ENCODE measurements at places on chromosomes 7 and 10.

GRCh38 chr7:143490717-143491306, 13.1 kb downstream of the TAS2R41 start:
- DNase-seq, result no peak

DNA sequence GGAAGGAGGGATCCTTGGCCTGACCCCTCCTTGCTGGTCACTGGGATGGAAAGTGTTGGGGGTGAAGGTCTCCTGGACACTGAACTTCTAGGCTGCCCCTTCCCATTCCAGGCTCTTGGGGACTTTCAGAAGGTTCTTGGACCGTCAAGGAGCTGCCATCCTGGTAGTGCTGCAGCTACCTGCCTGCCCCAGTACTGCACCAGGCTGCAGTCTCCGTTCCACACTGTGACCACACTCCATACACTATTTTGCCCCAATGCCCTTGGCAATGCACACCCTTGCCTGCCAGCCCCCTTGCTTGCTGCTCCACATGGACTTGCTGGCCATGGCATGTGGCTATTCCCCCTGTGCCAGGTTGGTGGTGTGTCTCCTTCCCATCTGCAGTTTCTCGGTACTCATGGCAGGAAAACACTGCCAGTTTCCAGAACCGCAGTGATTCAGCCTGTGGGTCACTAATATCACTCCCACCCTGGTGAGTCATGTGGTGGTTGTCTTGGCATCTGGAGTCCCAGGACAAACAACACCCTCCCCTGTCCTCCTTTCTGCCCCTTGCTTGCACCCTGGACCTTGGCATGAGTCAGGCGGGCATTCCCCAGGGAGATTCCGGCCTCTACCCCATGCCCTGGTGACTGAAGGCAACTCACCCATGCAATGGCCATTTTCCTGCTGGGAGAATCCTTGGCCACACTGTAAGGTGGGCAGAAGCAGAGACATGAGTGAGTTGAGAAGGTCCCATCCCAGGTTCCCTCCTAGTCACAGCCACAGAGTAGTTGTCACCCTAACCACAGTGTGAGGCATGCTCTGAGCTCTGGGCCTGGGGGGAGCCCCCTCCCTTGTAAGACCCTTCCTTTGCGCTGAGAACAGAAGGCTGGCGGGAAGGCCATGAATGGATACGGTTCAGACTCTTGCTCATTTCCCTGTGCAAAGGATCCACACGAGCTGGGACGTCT, 32.8 kb downstream of the GOLGA7B start:
- DNase-seq, result no peak

DNA sequence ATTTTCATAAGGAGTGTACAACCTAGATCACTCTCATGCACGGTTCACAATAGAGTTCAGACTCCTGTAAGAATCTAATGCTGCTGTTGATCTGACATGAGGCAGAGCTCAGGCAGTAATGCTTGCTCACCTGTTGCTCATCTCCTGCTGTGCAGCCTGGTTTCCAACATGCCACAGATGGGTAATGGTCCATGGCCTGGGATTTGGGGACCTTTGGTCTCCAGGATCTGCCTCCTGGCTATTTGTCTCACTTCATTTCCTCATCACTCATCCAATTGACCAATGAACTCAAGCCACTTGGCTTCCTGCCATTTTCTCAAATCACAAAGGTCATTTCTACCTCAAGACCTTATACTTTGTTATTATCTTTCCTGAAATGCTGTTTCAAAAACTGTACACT, 786.1 kb downstream of the ANKRD7 start:
- no peak for DNase-seq

DNA sequence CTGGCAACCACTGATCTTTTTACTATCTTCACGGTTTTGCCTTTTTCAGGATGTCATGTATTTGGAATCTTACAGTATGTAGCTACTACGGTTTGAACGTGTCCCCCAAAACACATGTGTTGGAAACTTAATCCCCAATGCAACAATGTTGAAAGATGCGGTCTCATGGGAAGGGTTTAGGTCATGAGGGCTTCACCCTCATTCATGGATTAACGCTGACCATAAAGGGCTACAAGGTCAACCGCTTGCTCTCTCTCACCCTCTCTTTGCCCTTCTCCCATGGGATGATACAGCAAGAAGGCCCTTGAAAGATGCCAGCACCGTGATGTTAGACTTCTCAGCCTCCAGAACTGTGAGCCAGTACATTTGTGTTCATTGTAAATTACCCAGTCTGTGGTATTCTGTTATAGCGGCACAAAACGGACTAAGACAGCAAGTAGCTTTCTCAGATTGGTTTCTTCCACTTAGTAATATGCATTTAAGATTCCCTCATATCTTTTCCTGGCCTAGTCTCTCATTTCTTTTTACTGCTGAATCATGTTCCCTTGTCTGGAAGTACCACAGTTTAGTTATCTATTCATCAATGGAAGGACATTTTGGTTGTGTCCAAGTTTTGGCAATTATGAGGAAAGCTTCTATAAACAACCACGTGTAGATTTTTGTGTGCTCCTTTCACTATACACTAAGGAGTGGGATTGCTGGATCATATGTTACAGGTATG, 3.0 kb upstream of the CRYGN start:
- no peak for DNase-seq

GRCh38 chr7:47301105-47301477, 280.8 kb downstream of the TNS3 start:
- no peak for DNase-seq

GRCh38 chr10:88933564-88933963, 19.0 kb downstream of the ACTA2 start:
- no peak for DNase-seq

GRCh38 chr10:70617798-70618568, 15.4 kb upstream of the PRF1 start:
- no peak for DNase-seq

DNA sequence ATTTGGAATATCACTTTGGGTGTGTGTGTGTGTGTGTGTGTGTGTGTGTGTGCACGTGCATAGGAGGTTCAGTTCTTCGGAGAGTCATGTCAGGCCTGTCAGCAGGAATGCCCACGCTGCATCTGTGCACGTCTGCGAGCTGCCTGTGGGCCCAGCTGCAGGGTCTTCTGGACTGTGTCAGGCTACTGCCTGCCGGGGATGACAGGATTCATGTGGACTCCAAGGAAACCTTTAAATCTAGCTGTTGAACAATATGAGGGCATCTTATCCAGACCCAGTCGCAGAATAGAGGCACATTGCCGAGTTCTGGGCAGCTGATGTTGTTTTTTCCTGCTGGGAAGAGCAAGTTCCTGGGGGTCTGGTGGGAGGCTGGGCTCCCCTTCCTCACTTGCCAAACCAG, 19.0 kb downstream of the AQP1 start:
- DNase-seq, result no peak

- DNase-seq, result no peak
Measured at GRCh38 chr7:9013940-9014339, 580.5 kb downstream of the NXPH1 start.
